ENCODE measurements at places on chromosomes 6 and 20. TPM values are rescaled to one million over a fixed set of nuclear protein-coding genes. Genes with fewer than 3 reads are reported as not detected.

SFTA2 gene
- total RNA-seq = not detected

DAAM2 gene
- total RNA-seq = 30.4 TPM

MCHR2 gene
- 1.6 TPM for total RNA-seq

SLC35A1 gene
- total RNA-seq = 22.6 TPM

NR2E1 gene
- 11.1 TPM for total RNA-seq

PTK7 gene
- total RNA-seq = 34.8 TPM

NKX2-4 gene
- total RNA-seq = 2.1 TPM

LHFPL5 gene
- total RNA-seq = 2.1 TPM

MAPK14 gene
- 39.4 TPM for total RNA-seq
